ENCODE measurements at places on chromosomes 7 and 10.

GRCh38 chr7:152383341-152384234 is 52.2 kb downstream of the KMT2C start:
- DNase-seq = no peak

- DNase-seq = no peak
These were observed 45.3 kb upstream of the ZNF800 start for GRCh38 chr7:127437837-127438236.

GRCh38 chr10:77236700-77237099 is 400.9 kb downstream of the KCNMA1 start:
- DNase-seq = no peak

DNA sequence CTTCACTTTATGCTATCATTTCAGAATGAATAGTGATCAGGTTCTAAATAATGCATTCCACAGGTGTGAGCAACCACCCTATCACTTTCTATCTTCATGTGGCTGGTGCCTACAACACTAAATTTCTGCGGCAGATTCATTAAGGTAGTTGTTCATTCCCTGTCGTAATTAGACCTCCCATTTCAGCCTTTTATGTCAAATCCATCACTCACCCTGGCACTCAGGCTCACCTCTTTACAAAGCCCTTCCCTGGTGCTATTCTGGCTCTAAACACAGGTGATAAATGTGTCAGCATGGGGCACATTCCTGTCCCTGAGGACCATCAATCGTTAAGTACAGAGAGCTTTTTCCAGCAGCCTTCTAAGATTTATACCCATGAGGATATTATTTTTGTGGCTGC is 300.0 kb upstream of the C7orf33 start:
- DNase-seq = no peak

- DNase-seq = no peak
These were observed 846.2 kb upstream of the POM121L12 start for GRCh38 chr7:52189153-52189778.

DNA sequence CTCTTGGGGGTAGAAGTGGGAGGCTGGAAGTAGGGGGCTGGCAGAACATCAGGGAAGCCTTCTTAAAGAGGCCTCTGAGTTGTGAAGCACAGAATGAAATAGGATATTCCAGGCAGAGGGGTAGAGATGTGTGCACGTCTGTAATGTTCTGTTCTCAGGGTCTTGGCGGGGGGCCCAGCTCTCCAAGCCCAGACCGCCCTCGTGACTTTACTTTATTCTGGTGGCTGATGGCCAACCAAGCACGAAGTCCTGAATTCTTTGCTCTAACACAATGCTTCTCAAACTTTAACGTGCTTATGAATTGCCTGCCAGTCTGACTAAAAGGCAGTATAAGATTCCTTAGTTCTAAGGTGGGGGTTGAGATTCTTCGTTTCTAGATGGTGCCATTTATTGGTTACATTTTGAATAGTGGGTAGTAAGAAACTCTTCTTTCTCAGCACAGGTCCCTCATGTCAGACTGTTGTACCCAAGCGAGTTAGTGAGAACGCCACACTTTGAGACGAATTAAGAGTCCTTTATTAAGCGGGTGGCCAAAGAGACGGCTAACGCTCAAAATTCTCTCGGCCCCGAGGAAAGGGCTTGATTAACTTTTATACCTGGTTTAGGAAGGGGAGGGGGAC is 8.2 kb downstream of the PRXL2A start:
- no peak for DNase-seq

DNA sequence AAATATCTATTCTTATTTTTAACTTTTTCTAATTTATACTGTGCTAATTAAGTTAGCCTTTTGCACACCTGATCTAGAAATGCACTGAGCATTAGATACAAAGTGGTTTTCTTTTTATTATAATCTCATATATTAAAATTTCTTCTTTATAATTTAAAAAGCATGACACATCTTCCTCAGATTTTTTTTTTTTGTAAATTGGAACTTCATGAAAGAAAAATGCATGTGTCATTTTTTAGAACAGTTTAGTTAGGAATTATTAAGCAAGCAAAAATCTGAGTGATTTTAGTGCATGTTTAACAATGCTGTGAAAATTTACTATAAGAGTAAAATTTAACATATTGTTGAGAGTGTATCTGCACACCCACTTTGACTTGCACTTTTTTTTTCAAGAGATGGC is 367.9 kb downstream of the TFEC start:
- no peak for DNase-seq

GRCh38 chr10:22931948-22932347 is 4.1 kb downstream of the ARMC3 start:
- DNase-seq = no peak

- DNase-seq = no peak
These were observed 170.6 kb upstream of the LANCL2 start for GRCh38 chr7:55194522-55194921.

- DNase-seq = no peak
These were observed 100.0 kb upstream of the AMPH start for GRCh38 chr7:38731215-38731614.

GRCh38 chr10:98446151-98446660 is 529 bp downstream of the HPS1 start:
- peak; percentile 60 for DNase-seq

DNA sequence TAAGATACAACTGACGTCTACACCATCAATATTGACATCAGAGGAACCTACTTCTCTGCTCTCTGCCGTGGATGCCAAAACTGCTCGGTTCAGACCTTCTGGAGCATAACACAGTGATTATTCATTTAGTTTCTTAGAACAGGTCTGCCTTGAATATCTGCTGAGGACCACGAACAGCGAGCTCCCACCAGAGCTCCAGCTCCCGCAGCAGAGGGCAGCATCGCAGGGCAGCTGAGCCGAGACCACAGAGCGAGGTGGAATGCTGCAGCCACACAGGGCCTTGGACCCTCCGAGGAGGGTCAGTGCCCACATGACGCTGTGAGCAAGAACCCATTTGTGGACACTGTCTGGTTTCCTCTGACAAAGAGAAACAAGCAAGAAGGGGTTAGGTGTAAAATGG is 6.8 kb downstream of the VIPR2 start:
- DNase-seq = no peak

DNA sequence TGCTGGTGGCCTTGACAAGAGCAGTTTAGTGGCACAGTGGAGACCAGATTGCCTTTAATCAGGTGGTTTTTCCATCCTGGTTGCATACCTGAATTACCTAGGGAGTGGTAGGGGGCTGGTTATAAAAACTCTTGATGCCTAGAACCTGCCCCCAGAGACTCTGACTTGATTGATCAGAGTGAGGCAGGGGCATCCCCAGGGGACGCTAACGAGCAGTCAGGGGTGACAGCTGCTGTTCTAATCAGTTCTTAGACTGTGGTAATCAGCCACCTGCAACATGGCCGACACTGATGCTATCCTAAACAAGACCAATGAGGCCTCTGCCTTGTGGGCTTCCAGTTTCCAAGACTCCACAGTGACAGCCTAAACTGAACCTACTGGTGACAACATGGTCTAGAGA is 2.0 kb upstream of the OPALIN start:
- DNase-seq = no peak

All from anterior cingulate cortex (tissue), 58 donors.